ENCODE measurements at places on chromosomes 6 and 20.

GRCh38 chr6:166473886-166474571, 91.3 kb upstream of the MPC1 start:
- DNase-seq, result no peak

DNA sequence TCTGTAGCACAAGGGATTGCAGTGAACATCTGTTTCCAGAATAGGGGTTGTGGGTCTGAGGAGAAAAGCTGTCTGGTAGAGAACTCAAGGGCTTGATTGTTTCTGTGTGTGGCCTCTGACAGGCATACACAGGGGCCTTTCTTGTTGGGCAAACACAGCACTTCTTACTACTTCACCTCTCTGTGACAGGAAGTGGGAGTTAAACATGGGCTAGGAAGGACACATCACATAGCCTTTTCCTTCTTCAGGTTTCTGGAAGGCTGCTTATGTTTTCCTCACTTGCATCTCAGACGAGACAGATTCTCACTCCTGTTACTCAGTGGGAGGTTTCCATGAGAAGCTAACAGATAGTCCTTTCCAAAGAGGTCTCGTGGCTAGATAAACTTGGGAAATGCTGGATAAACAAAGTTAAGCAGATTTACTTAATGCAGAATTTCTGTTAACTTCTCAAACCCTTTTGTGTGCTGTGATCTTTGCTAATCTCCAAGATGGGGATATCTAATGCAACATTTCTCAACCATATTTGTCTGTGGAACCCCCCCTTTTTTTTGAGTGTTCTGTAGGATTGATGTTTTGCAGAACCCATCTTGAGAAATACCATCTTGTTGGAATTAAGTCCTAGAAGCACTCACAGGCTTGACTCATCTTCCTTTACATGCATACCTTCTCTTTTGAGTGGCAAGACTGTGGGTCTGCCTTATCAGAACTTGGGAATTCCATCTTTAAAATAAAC, 41.9 kb upstream of the RNF8 start:
- DNase-seq, result no peak

- no peak for DNase-seq
Observed at GRCh38 chr20:61254881-61255626, 3.0 kb downstream of the CDH4 start.

DNA sequence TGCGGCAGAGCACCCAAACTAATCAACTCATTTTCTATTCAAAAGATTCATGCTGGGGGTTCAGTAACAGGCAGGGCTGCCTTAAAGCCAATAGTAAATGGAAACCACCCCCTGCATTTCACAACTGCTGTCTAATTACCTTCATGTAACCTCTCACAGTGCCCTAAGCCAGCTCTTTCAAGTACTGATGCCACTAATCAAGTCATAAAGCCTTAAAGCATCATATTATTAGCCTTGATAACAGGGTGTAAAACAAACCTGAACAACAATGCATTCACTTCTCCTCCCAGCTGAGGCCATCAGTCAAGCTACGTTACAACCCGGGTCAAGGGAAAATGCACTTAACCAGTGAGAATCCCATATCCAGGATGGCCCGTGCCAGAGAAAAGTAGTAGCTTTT, 33.0 kb downstream of the TRERF1 start:
- no peak for DNase-seq
